KG1 (cell line): ENCODE measurements at places on chromosomes 2 and 18.
A peak's percentile ranks its signal among the peaks of the same experiment; 100 is the strongest.

- DNase-seq = no peak
These were observed 39.1 kb downstream of the PLEK start for GRCh38 chr2:68404164-68404563.

GRCh38 chr2:11099122-11100065, 55.9 kb upstream of the SLC66A3 start:
- no peak for DNase-seq

GRCh38 chr2:39264733-39265132, 21.0 kb upstream of the CDKL4 start:
- DNase-seq = no peak

DNA sequence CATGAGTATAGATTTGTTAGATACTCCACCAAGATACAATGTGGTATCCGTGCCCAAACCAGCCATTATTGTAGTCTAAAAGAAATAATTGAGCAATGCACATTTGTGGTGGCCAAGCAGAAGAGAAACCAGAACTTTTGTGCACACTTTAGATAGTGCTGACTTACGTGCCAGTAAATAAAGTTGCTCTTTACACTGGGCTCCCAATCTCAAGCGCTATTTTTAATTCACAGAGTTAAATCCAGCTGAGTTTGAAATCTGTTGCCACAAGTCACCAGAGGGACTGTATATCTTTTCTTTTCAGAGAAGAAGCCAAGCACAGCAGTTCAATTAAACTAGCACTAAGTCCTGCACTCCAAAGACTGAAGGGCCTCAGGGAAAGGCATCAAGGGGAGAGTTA, 680.4 kb downstream of the TDRD15 start:
- no peak for DNase-seq

DNA sequence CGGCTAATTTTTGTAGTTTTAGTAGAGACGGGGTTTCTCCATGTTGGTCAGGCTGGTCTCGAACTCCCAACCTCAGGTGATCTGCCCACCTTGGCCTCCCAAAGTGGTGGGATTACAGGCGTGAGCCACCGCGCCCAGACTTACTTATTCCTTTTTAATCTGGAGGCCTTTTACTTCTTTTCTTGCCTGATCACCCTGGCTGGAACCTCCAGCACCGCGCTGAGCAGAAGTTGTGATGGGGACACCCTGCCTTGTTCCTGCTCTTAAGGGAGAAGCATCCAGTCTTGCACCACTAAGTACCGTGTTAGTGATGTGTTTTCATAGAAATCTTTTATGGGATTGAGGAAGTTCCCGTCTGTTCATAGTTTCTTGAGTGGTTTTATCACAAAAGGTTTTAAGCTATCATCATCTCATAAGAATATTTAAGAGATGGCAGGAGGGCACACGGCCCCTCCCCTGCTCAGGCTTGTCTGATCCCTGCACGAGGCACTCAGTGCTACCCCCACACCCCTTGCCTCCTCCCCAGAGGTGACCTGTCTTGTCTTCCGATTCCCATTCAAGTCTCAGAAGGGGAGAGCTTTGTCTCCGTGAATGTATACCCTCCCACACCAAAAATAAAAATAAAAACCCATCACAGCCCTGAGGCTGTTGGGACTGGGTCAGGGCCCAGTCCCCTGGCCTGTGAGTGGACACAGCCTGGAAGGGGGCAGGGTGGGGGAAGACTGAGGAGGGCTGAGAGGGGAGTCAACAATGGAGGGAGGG, 65.3 kb upstream of the SMAD7 start:
- DNase-seq = no peak

DNA sequence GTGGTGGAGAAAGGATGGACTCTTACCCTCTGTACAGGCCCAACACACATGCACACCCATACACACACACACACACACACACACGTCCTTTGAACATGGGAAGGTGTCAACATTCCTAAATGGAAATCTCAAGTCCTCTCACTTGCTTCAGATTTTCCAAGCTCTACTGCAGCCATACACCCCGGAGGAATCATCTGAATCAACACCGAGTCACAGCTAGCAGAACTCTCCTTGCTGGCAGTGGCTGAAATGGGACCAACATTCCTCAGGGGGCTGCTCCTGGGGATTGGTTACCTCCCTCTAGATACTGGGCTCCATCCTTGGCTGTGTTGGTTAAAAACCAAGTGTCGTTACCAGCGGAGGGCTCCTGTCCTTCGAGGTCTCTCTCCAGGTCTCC, 112.7 kb downstream of the BCL11A start:
- no peak for DNase-seq

GRCh38 chr2:62036761-62037250, 131.3 kb downstream of the COMMD1 start:
- no peak for DNase-seq

- DNase-seq = no peak
These were observed 523.5 kb downstream of the LRRTM4 start for GRCh38 chr2:76998704-76999103.

- DNase-seq = no peak
These were observed 134.7 kb downstream of the TMEM163 start for GRCh38 chr2:134583997-134584520.

DNA sequence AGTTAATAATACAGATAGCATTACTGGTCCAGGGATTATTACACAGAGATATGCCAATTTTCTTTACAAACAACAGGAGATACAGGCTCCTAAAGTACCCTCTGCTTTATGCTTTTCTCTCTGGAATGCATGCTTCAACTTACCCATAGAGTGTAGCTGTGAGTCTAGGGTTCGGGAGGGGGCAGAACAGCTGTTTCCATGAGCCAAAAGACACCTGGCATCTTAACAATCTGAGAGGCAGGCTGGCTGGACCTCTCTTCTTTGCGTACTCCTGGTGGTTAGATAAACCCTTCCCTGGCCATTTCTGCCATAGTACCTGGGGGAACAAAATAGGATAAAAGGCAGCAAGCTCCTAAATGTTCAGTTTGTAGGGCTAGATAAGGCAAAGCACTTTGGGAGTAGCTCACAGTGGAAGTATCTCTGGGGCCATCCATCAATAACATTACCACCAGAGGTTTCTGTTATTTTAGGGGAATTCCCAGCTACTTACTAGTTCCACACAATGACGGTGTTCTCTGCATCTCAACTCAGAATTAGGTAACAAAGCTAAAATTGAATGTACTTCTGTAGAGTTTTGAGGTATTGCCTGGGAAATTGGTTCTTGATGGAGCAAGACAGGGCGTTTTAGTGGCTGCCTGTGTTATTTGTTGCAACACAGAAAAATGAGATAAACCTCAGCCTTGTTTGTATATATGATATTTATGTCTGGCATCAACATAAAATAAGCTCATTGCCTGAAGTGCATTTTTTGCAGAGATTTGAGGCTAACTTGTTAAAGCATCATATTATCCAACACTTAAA, 6.2 kb upstream of the CCDC85A start:
- DNase-seq = no peak

DNA sequence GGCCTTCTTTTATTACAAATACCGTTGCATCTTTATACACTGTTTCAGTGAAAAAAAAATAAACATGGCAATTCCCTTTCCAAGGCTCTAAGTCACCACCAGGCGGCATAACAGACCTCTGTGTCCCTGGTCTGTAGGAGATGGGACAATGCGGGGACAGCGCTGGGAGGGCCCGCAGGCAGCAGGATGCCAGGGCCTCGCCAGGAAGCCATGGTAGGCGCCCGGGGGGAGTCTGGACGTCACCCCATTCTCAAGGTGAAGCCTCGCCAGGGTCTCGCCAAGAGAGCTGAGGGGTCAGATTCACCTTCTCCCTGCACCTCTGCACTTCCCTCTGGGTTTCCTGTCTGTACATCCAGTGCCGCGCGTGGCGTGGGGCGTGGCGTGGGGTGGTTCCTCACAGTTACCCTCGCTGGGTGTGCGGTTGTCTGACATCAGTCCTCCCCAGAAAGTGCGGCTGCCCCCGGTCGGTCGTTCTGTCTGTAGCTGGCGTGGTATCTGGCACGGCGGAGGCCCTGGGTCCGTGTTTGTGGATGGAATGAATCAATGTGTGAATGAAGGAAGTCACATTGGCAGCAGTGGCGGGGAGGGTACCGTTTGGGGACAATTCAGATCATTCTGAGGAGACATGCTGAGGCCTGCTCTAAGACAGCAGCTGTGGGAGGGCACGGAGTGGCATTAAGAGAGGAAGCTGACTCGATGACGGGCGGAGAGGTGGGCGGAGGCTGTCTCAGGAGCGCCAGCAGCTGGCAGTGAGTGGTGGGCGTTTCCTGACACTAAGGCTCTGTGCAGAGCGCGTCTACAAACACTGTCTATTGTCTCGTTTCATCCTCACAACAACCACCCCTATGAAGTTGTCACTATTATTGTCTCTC, 46.0 kb downstream of the LRRFIP1 start:
- peak; percentile 72 for DNase-seq

DNA sequence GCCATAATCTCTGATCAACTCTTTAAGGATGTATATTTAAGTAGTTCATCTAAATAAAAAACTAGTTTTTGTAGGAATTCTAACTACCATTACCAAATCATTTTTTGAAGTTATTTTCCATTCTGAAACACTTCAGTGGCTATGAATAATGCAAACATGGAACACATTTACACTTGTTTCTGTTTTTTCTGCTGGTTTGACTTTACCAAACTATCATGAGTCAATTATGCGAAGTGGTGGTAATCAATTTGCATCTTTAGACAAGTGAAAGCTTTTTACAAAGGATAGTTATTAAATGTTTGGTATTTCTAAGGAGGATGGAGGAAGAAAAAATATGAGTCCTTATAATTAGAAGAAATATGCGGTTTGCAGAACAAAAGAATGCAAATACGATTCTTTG, 202.0 kb upstream of the MMADHC start:
- DNase-seq = no peak

GRCh38 chr18:36643061-36643460, 185.7 kb downstream of the TPGS2 start:
- DNase-seq = no peak

- DNase-seq = no peak
These were observed 200.2 kb downstream of the ANKRD30B start for GRCh38 chr18:14948163-14948540.

DNA sequence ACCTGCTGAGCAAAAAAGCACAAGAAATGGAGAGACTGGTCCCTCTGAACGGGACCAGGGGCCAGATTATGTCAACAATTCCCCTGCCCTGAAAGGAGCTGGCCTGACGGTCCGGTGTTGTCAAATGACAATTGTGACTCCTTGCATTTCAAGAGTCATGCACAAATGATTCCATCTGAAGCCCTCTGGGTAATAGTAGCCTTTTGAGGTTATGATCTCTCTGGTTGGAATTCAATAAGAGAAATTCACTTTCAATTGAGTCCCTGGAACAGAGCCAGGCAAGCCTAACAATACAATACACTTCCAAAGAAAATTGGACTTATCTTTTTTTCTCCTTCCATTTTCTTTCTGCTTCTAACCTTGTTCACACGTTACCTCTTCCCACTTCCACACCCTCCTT, 116.9 kb downstream of the C1D start:
- no peak for DNase-seq
